ENCODE measurements at places on chromosomes 16 and 17.

GRCh38 chr17:45813048-45813725 is 29.1 kb downstream of the CRHR1 start:
- DNase-seq: peak; percentile 45

DNA sequence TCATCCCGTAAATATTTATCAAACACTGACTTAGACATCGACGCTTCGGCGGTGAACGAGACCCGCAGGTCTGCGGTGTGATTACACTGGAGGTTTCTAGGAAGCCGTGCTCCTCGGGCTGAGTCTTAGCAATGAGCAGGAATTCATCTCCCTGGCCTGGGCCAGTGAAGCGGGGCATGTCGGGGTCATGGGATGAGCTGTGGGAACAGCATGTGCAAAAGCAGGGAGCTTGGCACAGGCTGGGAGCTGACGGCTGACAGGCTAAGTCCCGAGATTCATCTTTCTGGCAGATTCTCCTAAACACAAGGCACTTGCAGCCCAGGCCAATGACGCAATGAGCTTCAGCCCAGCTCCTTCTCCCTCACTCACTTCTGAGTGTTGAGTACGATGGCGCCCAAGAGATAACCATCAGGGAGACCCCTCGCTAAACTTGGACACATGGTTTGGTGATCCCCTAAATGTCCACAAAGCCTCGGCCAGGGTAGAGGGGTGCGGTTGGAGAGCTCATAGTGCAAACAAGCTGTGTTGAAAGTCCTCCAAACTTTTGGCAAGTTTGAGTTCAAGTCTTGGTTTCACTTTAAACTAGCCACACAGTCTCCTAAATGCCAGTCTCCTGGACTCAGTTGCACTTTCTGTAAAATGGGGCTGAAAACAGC is 12.8 kb downstream of the CRISPLD2 start:
- DNase-seq: no peak

DNA sequence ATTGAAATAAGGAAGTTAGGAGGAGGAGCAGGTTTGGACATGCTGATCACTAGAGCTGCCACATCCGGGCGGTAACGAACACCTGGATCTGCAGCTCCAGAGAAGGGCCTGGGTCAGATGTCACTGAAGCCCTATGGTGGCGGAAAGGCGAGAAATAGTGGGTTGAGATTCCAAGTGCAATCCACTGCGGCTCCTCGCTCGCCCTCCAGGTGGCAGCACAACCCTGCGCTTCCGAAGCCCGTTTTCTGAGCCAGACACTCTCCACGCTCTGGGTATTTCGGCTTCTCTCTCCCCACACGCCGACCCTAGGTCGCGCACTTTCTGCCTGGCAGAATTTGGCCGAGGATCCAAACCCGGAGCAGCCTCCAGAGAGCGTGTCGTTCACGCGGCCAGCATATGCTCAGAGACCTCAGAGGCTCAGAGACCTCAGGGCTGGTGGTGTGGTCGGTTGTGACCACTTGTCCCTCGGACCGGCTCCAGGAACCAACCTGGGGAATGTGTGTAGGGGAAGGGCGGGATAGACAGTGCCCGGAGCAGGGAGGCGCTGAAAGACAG is 922 bp upstream of the SLC2A4 start:
- DNase-seq: peak; percentile 95

GRCh38 chr16:49717689-49718088 is 138.2 kb downstream of the ZNF423 start:
- no peak for DNase-seq

DNA sequence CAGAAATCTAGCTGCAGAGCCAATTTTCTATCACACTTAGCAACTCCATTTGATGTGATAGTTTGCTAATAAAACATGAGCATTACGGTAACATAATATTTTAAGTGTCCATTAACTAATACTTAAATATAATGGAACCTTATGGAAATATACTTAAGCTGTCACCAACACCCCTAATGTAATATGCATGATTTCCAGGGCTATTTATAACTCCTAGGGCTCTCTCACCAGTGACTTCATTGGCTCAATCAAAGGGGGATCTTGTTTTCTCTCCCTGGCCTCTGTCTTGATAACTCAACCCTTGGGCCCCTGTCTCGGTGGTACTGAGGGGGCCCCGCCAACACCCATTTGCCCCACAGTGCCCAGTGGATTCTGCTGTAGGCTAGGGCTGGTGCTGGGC is 170.4 kb downstream of the SALL1 start:
- DNase-seq: no peak

GRCh38 chr16:29927070-29927905 is 1.3 kb upstream of the KCTD13 start:
- no peak for DNase-seq

DNA sequence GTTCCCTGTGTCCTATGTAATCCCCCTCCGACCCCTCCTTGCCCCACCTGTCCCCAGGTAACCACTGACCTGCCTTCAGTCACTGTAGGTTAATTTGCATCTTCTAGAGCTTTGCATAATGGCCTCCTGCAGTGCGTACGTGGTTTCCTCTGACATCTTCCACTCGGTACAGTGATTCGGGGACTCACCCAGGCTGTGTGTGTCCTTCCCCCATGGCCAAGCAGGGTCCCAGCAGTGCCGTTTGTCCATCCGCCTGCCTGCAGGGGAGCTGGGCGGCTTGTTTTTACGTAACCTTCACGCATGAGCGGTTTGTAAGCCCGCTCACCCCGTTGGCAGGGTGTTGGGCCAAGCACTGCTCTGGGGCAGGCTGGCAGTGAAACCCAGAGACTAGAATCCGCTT is 7.9 kb downstream of the MAPK8IP3 start:
- DNase-seq: no peak

GRCh38 chr17:70642059-70642458 is 472.7 kb downstream of the KCNJ2 start:
- no peak for DNase-seq

DNA sequence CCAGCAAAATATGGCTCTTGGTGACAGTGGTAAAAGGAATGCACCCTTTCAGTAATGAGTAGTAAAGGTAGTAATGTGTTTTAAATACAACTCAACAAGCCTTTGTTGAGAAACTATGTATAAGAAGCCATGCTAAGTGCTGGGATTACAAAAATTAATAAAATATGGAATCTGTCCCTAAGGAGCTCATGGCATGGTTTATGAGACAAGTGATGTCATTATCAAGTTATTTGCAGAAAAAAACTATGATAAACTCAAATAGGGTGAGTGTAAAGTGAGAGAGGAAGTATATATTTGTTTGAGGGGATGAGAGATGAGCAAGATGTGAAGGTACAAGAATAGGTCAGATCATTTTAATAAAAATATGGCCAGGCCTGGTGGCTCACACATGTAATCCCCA is 76.9 kb downstream of the NF1 start:
- DNase-seq: no peak

DNA sequence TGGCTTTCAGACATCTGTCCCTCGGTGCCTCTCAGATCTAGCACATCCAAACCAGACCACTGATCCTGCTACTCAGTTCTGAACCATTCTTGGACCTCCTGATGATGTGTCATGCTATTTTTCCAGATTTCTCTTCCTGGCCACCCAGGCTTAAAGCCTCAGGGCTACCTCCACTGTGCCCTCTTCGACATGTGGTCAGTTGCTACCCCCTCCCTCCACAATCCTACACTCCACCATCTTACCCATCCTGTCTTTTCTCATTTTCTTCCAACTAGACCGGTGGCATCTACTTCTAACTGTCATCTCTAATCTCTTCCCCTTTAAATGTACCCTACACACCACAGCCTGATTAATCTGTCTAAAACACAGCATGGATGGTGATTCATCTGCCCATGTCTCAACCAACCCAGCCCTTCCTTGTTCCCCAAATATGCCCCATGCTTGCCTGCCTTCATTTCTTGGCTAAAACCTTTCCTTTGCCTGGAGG is 478.6 kb downstream of the SLC39A11 start:
- no peak for DNase-seq

Measured in posterior cingulate gyrus (tissue), 11 donors.